ENCODE measurements at places on chromosomes 2 and 18.

DNA sequence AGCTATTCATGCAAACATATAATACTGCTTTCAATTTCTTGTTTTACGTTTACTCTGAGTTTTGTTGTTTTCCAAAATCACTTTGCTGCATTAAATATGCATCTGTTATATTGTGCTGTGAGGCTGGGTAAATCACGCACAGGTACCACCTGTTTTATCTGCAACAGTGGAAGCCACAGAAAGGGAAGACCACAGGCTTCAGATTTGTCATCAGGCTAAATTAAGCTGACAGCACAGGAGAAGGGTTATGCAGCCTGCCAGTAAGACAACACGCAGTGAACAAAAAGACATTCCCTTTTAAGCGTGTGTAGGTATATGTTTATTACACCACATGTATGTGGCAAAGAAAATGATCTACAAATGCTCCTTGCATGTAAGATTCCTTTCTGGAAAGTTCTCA is 38.2 kb downstream of the ZNF516 start:
- no peak for DNase-seq

DNA sequence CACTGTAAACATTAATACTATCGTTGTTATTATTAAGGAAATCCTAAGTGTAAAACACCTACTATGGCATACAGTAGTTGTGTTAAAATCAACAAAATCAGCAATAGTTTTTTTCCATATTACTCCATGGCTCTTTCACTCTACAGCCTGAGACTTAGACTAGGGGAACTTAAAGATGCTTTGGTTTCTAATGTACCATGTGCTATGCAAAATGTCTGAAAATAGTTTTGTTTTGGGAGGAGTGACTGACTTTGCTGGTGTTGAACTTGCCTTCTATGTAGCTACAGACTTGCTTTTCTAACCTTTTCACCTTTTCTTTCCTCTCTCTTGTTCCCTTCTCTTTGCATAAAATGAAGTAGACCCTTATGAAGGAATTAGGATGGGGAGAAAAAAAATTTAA is 159.0 kb upstream of the CCDC195 start:
- no peak for DNase-seq

DNA sequence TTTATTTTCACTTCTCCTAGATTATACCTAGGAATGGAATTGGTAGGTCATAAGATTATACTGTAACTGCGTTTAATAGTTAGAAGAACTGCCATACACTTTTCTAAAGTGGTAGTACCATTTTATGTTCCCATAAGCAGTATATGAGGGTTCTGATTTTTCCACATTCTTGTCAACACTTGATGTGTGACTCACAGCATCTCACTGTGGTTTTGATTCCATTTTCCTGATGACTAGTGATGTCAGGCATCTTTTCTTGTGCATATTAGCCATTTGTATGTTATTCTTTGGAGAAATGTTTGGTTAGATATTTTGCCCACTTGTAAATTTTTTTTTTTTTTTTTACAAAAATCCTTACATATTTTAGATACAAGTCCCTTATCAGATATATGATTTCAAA is 2.3 kb downstream of the DCAF17 start:
- DNase-seq, result no peak

GRCh38 chr2:127032621-127033020 is 74.3 kb downstream of the BIN1 start:
- no peak for DNase-seq

GRCh38 chr18:20963027-20963426 is 148.6 kb downstream of the ROCK1 start:
- no peak for DNase-seq

DNA sequence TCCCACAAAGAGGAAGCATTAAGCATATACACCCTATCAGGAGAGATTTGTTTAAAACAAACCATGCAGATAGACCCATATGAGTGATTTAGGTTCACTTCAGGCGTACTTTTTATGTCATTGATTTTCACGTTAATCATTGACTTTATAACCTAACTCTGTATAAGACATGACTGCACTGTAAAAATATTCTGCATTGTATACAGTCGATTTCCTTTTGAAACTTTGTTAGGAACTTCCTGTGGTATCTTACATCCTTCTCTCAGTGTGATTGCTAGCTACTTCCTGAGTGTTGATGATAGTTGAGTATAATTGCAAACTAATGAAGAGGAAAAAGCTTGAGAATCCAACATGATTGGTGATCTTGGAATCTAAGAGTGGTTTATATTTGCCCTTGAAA is 69.4 kb downstream of the XIRP2 start:
- no peak for DNase-seq

DNA sequence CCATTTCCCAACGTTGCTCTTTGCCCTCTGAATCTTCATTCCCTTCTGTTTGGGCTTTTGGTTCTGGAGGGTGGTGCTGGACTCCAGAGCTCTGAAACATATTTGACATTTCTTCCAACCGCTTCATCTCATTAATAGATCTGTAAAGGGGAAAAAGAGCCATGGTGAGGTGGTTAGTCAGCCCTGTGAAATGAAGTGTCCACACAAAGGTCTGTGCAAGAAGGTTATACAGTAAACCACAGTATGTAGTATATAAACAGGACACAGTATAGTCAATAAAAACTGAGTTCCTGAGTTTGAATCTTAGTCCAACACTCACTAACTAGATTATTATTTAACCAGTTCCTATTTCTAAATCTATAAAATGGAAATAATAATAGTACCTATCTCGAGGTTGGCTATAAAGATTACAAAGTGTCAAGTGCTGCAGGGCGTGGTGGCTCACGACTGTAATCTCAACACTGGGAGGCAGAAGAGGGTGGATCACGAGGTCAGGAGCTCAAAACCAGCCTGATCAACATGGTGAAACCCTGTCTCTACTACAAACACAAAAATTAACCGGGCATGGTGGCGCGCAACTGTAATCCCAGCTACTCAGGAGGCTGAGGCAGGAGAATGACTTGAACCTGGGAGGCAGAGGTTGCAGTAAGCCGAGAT is 13.1 kb downstream of the STARD7 start:
- no peak for DNase-seq

GRCh38 chr2:173806761-173807160 is 158.4 kb downstream of the SP3 start:
- DNase-seq, result no peak

DNA sequence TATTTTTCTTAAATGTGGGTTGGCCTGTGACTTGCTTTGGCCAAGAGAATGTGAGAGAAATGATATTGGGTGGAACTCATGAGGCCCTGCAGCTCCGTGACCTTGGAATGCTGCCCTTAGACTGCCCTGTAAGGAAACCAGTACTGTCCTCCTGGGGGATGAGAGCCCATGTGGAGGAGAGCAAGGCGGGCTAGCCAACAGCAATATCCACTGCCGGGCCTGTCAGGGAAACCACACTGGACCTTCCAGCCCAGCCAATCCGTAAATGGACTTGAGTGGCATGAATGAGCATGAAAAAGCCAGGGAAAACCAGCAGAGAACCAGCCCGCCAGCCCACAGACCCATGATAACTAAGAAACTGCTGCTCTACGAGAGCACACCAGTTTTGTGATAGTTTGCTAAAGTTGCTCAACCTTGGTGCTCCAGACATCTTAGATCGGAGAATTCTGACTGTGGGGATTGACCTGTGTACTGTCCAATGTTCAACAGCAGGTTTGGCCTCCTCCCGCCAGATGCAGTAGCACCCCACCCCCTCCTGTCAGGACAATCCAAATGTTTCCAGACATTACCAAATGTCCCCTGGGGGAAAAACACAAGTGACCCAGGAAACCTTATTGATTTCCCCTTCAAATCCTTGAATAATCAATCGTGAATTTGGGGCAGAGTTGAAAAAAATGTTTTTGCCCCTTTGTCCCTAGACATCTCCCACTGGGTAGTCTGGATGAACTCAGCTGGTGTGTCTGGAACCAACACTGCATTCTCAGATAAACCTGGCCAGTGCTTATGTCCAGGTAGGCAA is 27.2 kb downstream of the ALPK2 start:
- DNase-seq, result no peak
